ENCODE measurements at places on chromosomes 1 and 21. TPM values are rescaled to one million over a fixed set of nuclear protein-coding genes. Genes with fewer than 3 reads are reported as not detected.

- H3K27me3 ChIP-seq: no peaks in the 10 kb centered on the region
- no peak overlapping the region for H3K27ac ChIP-seq
- peaks cover 20% of the 10 kb centered on the region for H3K4me1 ChIP-seq
- no peak overlapping the region for H3K4me3 ChIP-seq
- H3K36me3 ChIP-seq: peaks cover 10% of the 10 kb centered on the region
Observed at GRCh38 chr1:193069748-193070385, 10.5 kb downstream of the RO60 start.

GRCh38 chr1:10691740-10692125 lies 104.7 kb downstream of the CASZ1 start:
- peaks cover 20% of the 10 kb centered on the region for H3K4me1 ChIP-seq
- peaks cover 52% of the 10 kb centered on the region for H3K27me3 ChIP-seq
- H3K4me3 ChIP-seq: no peak overlapping the region
- no peak for DNase-seq

Gene BTF3L4
- total RNA-seq: 75.0 TPM

Gene TMIGD3
- not detected for total RNA-seq

Gene MPL
- not detected for total RNA-seq

All from neural crest cell (in vitro differentiated cells).